GM23248 (cell line): ENCODE measurements at places on chromosomes 3 and 15. TPM values are rescaled to one million over a fixed set of nuclear protein-coding genes. Genes with fewer than 3 reads are reported as not detected.

GRCh38 chr3:128297401-128298138 is 144.3 kb downstream of the EEFSEC start:
- H3K4me1 ChIP-seq: peaks cover 7% of the 10 kb centered on the region; the same call in 1 of the 2 replicates
- no peaks in the 10 kb centered on the region for H3K27me3 ChIP-seq
- H3K27ac ChIP-seq: no peak overlapping the region
- no peak overlapping the region for H3K4me3 ChIP-seq
- peak; percentile 75 for DNase-seq

- H3K4me1 ChIP-seq: no peaks in the 10 kb centered on the region
- no peak overlapping the region for H3K4me3 ChIP-seq
- H3K27me3 ChIP-seq: peaks cover 7% of the 10 kb centered on the region; the same call in 1 of the 2 replicates
- DNase-seq: peak; percentile 29
Measured at GRCh38 chr15:87954793-87955192, 301.7 kb downstream of the NTRK3 start.

DNA sequence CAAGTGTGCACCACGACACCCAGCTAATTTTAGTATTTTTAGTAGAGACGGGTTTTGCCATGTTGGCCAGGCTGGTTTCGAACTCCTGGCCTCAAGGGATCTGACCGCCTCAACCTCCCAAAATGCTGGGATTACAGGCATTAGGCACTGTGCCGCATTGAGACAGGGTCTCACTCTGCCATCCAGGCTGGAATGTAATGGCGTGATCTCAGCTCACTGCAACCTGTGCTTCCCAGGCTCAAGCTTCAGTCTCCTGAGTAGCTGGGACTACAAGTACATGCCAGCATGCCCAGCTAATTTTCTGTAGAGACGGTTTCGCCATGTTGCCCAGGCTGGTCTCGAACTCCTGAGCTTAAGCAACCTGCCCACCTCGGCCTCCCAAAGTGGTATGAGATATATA is 51.6 kb downstream of the ACAD9 start:
- DNase-seq: no peak
- H3K4me1 ChIP-seq: no peaks in the 10 kb centered on the region
- no peaks in the 10 kb centered on the region for H3K36me3 ChIP-seq
- peaks cover 17% of the 10 kb centered on the region; the same call in 1 of the 2 replicates for H3K27me3 ChIP-seq

- H3K4me1 ChIP-seq: no peaks in the 10 kb centered on the region; the same call in 1 of the 2 replicates
- DNase-seq: peak; percentile 14
- H3K27ac ChIP-seq: no peak overlapping the region
- H3K36me3 ChIP-seq: peaks cover 45% of the 10 kb centered on the region
Measured at GRCh38 chr3:170107941-170108340, 70.1 kb downstream of the GPR160 start.

DNA sequence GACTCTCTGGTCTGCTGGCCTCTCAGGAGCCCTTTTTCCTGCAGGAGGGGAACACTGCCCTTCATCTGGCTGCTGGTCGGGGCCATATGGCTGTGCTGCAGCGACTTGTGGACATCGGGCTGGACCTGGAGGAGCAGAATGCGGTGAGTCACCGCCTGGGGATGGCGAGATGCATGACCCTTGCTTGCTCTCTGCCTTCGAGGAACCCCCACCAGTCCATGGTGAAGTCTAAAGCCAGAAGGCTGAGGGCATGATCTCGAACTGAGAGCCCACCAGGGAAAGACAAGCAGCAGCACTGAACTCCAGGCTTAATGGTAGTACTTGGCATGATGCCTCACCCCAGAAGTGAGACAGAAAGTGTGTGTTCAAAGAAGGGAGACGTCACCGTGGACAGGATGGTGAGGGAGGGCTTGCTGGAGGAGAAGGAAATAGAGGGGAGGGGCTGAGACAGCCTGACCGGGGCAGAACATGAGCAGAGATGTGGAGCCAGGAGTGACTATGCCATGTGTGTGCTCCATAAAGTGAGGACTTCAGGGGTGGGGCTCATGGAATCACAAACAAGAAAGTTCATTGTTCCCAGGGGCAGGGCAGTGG is 19.2 kb downstream of the ANKDD1A start:
- peak; percentile 17 for DNase-seq
- H3K4me1 ChIP-seq: no peaks in the 10 kb centered on the region
- H3K27ac ChIP-seq: no peak overlapping the region

GRCh38 chr15:68425428-68426060 is 6.4 kb downstream of the ITGA11 start:
- peak; percentile 90 for DNase-seq
- H3K27me3 ChIP-seq: no peaks in the 10 kb centered on the region
- H3K4me3 ChIP-seq: no peak overlapping the region
- H3K4me1 ChIP-seq: peaks cover 79% of the 10 kb centered on the region

Gene TNFSF10
- total RNA-seq: 0.63 TPM in 1 of 2 replicates, not detected in the other

DNA sequence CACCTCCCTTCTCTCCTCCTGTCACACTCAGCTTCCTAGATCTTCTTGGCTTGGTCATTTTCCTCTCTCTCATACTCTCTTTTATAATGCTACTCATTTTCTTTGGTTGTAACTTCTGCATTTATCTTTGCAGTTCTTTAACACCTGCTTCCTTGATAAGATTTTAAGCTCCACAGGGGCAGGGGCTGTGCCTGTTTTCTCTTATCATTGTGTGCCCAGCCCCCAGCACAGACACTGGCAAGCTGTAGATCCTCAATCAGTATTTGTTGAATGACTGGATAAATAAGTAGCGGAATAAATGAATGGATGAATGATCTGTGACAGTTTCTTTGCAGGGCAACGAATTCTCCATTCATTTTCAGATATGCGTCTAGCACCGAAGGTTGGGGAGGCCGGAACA is 64.3 kb upstream of the MEX3B start:
- no peaks in the 10 kb centered on the region for H3K36me3 ChIP-seq
- no peak overlapping the region for H3K27ac ChIP-seq
- no peak for DNase-seq
- peaks cover 20% of the 10 kb centered on the region for H3K4me1 ChIP-seq

DNA sequence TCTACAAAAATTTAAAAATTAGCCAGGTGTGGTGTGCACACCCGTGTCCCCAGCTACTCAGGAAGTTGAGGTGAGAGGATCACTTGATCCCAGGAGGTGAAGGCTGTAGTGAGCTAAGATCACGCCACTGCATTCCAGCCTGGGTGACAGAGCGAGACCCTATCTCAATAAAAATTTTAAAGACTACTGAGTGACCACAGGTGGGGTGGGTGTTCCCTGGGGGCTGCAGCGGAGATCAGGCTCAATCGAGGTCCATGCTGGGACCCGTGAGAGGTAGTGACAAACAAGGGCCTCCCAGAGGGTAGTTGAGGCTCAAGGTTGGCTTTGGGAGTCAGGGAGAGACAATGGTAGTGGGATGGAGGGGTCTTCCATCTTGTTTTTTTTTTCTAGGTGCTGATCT is 38.9 kb upstream of the LIMD1 start:
- no peak overlapping the region for H3K4me3 ChIP-seq
- H3K36me3 ChIP-seq: no peaks in the 10 kb centered on the region
- no peak overlapping the region for H3K27ac ChIP-seq

Gene SNX22
- total RNA-seq: not detected in 2 replicates

- H3K36me3 ChIP-seq: peaks cover 48% of the 10 kb centered on the region
- no peaks in the 10 kb centered on the region for H3K27me3 ChIP-seq
- H3K4me1 ChIP-seq: no peaks in the 10 kb centered on the region
- no peak overlapping the region for H3K4me3 ChIP-seq
- no peak for DNase-seq
- H3K27ac ChIP-seq: no peak overlapping the region
Measured at GRCh38 chr3:196050597-196050996, 31.3 kb downstream of the TFRC start.

GRCh38 chr15:69161878-69162213 is 1.4 kb downstream of the GLCE start:
- no peaks in the 10 kb centered on the region for H3K36me3 ChIP-seq
- DNase-seq: no peak
- H3K27me3 ChIP-seq: no peaks in the 10 kb centered on the region
- H3K4me3 ChIP-seq: peak overlapping the region; percentile 91

GRCh38 chr3:66236281-66236680 is 15.5 kb downstream of the SLC25A26 start:
- H3K36me3 ChIP-seq: no peaks in the 10 kb centered on the region
- H3K27ac ChIP-seq: no peak overlapping the region
- no peaks in the 10 kb centered on the region for H3K27me3 ChIP-seq
- H3K4me1 ChIP-seq: no peaks in the 10 kb centered on the region
- peak; percentile 51 for DNase-seq

Gene GOLGA6D
- not detected in 2 replicates for total RNA-seq

- DNase-seq: peak; percentile 58
- H3K27me3 ChIP-seq: no peaks in the 10 kb centered on the region
- no peaks in the 10 kb centered on the region for H3K36me3 ChIP-seq
Measured at GRCh38 chr15:71588746-71589145, 221.6 kb upstream of the NR2E3 start.

DNA sequence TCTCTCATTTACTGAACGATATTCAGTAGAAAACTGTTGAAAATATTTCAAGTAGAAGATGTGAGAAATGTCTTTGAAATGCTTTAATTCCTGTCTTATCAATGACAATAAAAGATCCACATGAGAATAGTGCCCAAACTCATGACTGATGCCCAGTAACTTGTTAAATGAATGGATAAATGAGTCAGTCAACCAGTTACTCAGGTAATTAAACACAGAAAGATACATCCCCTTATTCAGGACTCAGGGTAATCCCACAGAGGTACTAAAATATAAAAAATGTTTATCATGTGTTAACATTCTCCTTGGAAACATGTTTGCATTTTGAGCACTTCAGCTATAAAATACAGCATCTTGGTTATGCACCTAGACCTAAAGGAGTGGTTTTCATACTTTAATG is 169.5 kb downstream of the MBNL1 start:
- no peak for DNase-seq
- no peak overlapping the region for H3K4me3 ChIP-seq
- H3K27ac ChIP-seq: no peak overlapping the region
- no peaks in the 10 kb centered on the region for H3K27me3 ChIP-seq

- no peaks in the 10 kb centered on the region for H3K27me3 ChIP-seq
- no peak overlapping the region for H3K27ac ChIP-seq
- no peaks in the 10 kb centered on the region for H3K4me1 ChIP-seq
- H3K4me3 ChIP-seq: no peak overlapping the region
Measured at GRCh38 chr3:54372232-54372631, 249.9 kb downstream of the CACNA2D3 start.

GRCh38 chr3:45054196-45054857 is 28.2 kb downstream of the CLEC3B start:
- H3K4me1 ChIP-seq: peaks cover 55% of the 10 kb centered on the region
- H3K36me3 ChIP-seq: no peaks in the 10 kb centered on the region
- peak; percentile 89 for DNase-seq
- peak overlapping the region; percentile 42 for H3K4me3 ChIP-seq
